ENCODE measurements at places on chromosomes 1 and 21.

GRCh38 chr1:210464519-210465039, 135.9 kb downstream of the HHAT start:
- DNase-seq: no peak

DNA sequence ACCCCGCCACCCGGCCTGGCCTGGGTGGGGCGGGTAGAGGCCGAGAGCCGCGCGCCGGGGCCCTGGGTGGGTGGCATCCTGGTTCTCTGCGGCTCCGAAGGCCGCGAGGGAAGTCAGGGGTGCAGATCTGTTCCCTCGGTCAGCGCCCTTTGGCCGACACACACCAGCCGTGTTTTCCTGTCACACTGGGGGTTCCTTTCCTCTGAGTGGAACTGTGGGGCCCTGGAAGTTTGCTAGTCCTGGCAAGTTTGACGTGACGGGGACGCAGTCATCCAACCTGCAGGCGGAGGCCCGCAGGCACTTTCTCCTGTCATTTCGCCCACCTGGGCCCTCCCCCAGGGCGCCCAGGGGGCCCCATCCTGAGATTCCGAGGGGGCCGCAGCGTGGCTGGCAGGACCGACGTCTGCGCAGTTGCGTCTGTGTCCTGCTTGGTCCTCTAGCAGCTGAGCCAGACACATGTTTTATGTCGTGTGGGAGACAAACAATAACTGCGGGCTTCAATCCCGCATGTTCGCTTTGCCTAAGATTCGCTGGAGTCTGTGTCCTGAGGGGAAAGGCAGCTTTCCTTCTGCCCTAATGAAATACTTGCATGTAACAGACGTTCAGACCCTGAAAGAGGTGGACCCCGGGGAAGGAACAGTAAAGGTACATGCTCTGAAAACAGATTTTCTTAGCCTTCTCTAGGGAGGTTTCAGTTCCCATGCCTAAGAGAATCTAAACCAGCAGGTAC, 1.5 kb downstream of the FAM163A start:
- DNase-seq: no peak

- DNase-seq: no peak
Measured at GRCh38 chr1:20740781-20741180, 8.3 kb upstream of the SH2D5 start.

GRCh38 chr1:195965475-195965874, 642.8 kb downstream of the KCNT2 start:
- DNase-seq: no peak

GRCh38 chr21:15753741-15754140, 24.0 kb downstream of the USP25 start:
- no peak for DNase-seq

DNA sequence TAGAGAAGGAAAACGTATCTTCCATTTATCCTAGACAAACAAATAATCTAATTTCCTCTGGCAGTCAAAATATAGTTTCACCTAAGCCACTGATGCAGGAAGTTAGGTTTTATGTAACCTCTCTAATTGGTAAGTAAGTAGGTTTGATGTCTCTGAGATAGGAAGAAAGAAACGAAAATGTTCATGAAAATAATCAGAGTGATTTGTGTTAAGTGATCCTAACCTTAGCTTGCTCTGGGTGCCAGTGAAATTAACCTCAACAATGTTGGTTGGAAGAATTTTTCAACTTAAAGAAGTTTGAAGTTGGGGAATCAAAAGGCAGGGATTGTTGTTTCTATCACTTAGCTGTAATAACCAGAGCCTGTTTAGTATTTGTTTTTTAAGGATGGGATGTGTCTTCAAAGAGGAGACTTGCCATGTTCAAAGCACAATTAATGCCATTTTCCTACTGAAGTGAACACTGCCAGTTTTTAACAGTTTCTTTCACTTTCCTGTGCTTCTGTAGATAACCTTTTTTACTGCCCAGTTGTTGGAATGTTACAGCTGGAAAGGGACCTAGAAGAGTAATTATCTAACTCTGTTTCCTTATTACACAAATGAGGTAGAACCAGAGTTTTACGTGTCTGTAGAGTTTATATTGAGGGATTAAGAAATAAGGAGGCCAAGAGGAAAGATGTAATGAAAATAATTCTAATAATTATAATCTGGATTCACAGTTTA, 18.4 kb downstream of the HIPK1 start:
- no peak for DNase-seq

GRCh38 chr1:230208619-230209261, 141.7 kb downstream of the GALNT2 start:
- no peak for DNase-seq

- no peak for DNase-seq
Measured at GRCh38 chr1:109513110-109513710, 3.7 kb upstream of the AMIGO1 start.

DNA sequence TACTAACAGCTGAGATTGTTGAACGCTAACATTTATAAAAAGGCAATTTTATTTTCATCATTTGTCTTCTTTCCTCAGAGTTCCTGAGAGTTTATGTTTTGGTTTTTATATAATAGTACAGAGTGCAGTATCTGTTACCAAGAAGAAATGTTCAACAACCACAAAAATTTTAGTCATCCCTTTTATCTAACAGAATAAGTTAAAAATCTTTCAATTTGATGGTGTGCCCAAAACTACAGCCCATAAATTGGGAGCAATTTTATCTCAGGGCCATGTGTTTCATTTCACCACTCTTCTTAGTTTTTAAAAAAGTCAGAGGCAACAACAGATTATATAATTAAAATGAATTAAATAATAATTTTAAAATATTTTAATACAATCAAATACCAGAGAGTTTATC, 37.1 kb downstream of the NEXN start:
- DNase-seq: no peak

DNA sequence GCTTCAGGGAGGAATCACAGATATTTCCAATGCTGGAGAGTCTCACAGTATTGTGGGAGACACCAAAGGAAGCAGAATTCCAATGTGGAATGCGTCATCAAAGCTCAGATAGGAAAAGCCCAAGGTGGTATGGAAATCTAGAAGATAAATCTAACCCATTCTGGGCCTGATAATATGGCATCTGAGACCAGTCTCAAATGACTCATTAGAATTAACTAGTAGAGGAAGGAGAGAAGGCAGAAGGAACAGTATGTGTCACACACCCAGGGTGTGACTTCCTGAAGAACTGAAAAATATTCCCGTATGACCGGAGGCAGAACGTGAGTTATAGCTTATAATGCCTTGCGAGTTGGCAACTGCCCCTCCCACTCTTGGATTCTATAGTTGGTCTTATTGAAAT, 499.2 kb downstream of the PLPP3 start:
- DNase-seq: no peak

- no peak for DNase-seq
Measured at GRCh38 chr1:239368436-239369109, 17.8 kb upstream of the CHRM3 start.

DNA sequence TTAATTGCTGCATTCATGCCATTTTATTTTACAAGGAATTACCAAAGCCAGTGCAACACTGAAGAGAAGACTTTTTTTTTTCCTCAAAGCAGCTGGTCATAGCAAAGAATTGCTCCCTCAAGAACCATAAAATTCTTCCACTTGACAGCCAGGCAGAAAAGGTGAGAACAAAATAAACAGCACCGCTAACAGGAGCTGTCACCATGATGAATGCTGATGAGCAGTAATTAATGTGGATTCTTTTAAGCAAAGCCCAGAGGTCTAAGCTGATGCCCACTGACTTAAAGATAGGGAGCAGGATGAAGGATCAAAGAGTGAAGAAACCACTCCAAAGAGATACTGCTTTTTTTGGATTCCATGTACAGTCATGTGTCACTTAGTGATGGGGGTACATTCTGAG, 428.4 kb downstream of the BRINP3 start:
- DNase-seq: no peak

GRCh38 chr1:94803517-94804441, 16.4 kb upstream of the SLC44A3 start:
- DNase-seq: no peak

- DNase-seq: no peak
Measured at GRCh38 chr1:19199969-19200604, 10.0 kb downstream of the UBR4 start.

GRCh38 chr21:38352536-38353219, 95.9 kb downstream of the KCNJ15 start:
- DNase-seq: no peak

DNA sequence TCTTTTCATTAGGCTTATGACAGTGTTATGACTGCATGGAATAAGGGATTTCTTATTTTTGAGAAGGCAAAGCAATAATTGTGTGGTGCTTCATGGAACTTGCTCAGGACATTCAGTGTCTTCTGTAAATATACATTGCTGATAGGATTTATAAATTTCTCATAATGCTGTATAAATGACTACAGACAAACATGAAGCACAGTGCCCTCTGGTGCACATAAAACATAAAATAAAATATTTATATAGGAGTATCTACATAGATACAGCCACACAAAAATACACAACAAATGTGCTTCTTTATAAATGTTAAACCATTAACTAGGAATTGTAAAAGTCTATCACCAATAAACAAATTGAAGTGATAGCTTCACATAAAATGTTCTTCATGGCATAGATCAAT, 24.1 kb downstream of the BRINP3 start:
- DNase-seq: no peak

DNA sequence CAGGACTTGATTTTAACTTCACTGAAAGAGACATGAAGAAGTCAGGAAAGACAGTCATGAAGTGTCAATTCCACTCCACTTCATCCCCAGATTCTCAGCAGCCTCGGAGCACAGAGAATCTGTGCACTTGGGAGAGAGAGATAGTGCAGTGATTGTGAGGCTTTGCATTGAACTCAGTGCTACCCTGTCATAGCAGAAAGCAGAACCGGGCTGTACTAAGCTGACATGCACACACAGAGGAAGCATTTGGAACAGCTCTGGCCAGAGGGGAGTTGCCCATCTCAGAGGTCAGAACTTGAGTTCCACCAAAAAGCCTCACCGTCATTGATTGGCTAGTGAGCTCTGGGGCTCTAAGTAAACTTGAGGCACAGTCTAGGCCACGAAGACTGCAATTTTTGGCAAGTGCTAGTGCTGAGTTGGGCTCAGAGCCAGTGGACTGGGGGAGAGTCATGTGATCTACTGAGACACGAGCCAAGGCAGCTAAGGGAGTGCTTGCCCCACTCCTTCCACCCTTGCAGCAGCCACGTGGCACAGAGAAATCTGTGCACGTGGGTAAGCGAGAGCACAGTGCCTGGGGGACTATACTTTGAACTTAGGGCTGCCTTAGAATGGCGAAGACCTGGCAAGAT, 810.2 kb upstream of the ADAMTS5 start:
- DNase-seq: no peak

- DNase-seq: no peak
Measured at GRCh38 chr1:165481820-165482532, 37.0 kb upstream of the RXRG start.

DNA sequence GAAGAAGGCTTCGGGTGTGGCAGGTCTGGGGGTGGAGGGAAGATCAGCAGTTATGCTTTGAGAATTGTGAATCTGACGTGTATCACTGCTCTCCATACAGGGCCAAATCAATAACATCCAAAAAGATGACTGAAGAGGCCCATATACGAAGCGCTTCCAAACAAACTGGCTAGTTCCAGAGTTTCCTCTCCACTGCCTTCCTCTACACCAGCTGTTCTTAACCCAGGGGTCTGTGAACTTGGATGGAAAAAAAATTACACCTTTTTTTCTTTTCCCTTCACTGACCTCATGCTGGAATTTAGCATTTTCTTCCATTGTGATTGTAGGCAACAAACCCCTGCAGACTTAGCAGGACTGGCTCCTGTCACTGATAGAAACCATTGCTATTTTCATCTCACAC, 77.1 kb upstream of the NBL1 start:
- DNase-seq: no peak

GRCh38 chr1:70143048-70143659, 62.2 kb downstream of the LRRC40 start:
- no peak for DNase-seq

DNA sequence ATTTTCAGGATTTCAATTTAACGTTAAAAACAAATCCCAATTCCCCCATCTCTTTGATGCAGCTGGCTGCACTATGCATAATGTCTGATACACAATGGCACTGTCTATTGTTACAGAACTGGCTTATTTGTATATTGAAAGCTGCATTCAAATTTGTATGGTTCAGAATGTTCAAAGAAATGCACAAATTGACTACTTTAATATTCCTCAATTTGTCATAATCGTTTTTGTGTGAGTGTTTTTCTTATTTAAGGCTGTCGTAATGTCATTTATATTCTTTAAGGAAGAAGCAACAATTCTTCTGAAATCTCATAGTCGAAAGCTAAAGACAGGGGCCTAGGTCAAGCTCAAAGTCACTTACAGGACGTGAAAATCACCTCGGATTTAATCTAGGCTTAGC, 341.4 kb upstream of the ZRANB2 start:
- no peak for DNase-seq

DNA sequence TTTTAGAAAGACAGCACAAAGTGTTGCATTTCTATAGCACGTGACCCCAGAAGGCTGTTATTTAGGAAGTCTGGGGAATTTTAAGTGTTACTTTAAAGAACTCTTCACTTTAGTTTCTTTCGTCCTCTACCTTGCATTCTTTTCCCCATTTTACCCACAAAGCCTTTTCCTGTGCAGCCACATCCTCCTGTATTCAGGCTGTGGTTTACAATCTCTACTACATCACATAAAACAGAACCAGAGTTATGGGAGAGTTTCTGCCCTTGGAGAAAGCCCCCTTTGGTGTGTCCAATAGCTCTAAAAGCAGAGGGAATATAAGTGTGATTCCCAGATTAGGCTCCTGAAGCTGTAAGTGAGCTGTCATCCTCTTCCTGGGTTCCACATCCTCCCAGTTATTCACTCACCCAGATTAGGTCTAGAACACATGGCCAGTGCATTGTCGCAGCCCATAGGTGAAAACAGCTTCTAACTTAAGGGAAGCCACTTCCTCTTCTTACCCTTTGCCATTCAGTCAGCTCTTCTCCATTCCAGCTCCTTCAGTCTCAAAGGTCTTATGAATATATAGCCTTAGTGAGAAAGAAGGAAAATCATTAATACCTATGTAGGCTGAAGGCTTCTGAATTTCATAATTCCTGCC, 171.1 kb downstream of the PIGK start:
- DNase-seq: no peak

- DNase-seq: no peak
Measured at GRCh38 chr1:103953386-103953785, 203.7 kb downstream of the AMY1C start.

DNA sequence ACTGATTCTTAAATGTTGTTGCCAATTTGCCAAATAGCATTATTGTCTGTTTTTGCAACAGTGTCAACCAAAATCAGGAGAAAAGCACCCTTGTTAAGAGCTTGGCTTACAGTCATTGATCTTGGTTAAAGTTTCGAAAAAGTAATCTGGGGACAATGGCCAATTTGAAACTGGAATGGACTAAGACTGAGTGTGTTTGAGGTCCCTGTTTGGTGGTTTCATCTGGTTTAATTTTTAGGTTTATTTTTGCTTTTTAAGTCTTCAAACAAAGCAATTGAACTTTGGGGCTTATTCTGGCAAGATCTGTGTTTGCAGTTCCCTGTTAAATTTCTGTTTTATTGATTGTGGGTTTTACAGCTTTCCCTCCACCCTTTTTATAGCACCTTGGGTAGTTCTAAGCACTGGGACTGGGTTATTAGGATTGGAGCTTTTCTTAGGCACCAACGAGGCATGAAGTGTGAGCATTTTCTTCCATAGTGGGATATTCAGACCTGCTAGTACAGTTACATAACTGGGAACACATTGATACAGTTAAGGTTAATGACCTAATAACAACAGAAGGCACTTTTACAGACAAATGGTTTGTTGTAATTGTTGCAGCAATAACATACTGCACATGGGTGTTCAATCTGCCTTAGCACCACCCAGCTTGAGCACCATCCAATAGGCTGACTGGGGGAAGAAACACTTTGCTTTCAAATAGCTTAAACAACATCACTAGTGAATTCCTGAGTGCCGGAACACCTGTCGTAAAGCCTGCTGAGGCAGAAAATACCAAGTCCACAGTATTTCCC, 40.6 kb upstream of the MAP10 start:
- no peak for DNase-seq

- no peak for DNase-seq
Measured at GRCh38 chr1:207031632-207032264, 808 bp downstream of the C1orf116 start.

Measured in NCI-H187 treated with DMSO at 0.1 percent for 48 hours (cell line).